Endothelial cell of umbilical vein (primary cell): ENCODE measurements at places on chromosomes 1 and 21. TPM values are rescaled to one million over a fixed set of nuclear protein-coding genes. Genes with fewer than 3 reads are reported as not detected.

CRYAA gene
- total RNA-seq: not detected in 2 replicates

KCNA2 gene
- not detected in 2 replicates for total RNA-seq

HIVEP3 gene
- 4.0 and 5.0 TPM in 2 replicates for total RNA-seq

DNA sequence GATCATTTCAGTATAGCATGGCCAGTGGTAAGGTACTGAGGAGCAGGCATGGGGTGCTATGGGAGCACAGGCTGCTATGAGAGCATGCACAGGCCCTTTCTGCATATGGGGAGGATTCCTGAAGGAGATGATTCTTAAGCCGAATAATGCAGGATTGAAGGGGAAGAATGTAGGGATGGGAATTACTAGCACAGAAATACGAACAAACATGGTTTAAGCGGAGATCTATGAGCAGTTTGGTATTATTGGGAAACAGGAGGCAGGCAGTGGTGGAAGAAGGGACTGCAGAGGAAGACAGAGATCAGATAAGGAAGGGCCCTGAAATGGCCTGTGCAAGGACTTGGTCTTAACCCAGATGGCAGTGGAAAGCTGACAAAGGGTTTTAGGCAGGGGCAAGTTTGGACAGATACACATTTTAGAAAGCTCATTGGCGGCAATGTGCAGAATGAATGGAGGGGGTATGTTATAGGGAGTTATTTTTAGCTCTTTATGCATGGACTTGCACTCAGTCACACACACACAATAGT is 1.7 kb downstream of the OSCP1 start:
- no peak for DNase-seq

GRCh38 chr1:59266927-59267293 is 30.0 kb upstream of the FGGY start:
- DNase-seq: no peak

- peak; percentile 63 for DNase-seq
Measured at GRCh38 chr1:246907472-246907871, 24.3 kb downstream of the AHCTF1 start.

GRCh38 chr1:233289676-233290075 is 5.8 kb downstream of the PCNX2 start:
- DNase-seq: peak; percentile 23

DNA sequence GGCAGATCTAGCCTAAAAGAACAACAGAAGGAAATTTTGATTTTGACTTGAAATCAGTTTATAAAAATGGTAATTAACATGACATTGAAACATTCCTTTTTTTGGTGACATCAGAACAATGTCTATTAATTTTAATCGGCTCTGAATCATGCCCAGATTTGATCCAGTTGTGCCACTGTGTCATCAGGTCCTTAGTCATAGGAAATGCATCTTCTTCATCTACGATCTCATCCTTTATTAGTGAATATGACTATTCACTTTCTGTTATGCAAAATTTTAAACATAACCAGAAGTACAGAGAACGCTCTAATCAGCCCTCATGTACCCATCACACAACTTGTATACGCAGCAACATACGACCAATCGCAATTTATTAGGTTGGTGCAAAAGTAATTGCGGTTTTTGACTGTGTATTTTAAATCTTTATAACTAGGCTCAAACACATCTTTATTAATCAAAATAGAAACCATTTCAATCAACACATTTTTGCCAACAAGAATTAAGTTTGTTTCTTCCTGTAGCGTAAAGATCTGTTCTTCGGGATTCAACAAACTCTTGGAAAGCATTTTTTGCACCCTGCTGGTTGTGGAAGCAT is 40.3 kb upstream of the TLR5 start:
- DNase-seq: no peak

B3GALT5 gene
- total RNA-seq: not detected in 2 replicates

DNA sequence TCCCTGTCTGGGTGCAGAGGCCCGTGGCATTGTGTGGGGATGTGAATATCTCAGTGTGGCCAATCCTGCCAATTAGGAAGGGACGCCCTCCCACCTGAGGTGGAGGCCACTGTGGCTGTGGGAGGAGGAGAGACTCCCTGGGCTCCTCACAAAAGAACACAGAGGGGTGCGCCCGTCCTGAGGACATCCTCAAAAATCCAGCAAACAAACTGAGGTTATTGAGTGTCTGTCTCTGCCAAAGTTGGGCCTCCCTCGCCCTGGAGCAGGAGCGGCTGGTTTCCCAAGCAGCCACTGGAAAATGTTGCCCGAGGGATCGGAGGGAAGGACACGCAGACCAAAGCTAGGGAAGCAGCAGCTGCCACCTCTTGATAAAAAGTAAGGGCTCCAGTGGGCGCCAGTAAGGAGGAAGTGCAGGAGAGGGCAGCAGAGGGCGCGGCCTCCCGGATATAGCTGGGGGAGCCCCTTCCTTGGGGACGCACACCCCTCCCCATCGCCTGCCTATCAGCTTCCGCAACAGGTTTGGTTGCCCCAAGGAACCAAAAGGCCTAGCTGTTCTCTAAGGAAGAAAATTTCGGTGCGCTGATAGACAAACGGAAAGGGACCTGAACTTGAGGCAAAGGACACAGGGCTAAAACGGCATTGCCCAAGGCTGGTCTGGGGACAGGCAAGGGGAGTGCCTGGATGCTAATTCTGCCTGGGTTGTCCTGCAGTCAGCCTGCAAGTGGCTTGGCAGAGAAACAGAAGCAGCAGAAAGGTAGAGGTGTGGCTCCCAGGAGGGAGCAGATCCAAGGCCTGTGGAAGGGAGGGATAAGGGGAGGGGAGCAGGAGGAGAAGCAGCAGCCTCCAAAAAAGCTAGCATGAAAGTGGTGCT is 1.7 kb upstream of the GRIK3 start:
- DNase-seq: no peak

DNA sequence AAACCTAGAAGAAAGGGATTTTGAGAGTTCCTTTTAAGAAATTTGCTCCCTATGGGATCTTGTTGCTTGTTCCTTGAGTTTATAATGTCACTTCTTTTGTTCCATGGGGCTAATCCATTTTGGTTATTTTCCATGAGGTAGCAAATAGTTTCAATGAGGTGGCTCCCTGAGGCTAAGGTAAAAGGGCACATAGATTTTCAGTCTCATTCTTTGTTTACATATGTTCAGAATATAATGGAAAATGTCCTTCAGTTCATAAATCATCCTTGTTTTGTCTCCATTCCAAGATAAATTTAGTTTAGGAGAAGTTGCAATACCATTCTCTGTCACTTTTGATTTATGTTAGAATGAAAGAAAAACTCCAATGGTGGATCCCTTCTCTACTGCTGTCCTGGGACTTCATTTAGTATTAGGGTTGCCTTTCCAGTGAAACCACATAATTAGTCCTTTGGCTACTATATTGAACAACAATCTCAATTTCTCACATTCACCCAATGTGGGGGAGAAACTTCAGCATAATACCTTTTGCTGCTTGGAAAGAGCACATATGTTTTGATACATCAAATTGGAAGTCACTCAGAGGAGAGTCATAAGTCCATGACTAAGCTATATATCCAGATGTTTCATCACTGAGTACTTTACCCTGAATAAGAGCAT is 80.9 kb upstream of the ADAMTS5 start:
- no peak for DNase-seq
